Neural crest cell (in vitro differentiated cells): ENCODE measurements at places on chromosomes 3 and 15.
A peak's percentile ranks its signal among the peaks of the same experiment; 100 is the strongest.

DNA sequence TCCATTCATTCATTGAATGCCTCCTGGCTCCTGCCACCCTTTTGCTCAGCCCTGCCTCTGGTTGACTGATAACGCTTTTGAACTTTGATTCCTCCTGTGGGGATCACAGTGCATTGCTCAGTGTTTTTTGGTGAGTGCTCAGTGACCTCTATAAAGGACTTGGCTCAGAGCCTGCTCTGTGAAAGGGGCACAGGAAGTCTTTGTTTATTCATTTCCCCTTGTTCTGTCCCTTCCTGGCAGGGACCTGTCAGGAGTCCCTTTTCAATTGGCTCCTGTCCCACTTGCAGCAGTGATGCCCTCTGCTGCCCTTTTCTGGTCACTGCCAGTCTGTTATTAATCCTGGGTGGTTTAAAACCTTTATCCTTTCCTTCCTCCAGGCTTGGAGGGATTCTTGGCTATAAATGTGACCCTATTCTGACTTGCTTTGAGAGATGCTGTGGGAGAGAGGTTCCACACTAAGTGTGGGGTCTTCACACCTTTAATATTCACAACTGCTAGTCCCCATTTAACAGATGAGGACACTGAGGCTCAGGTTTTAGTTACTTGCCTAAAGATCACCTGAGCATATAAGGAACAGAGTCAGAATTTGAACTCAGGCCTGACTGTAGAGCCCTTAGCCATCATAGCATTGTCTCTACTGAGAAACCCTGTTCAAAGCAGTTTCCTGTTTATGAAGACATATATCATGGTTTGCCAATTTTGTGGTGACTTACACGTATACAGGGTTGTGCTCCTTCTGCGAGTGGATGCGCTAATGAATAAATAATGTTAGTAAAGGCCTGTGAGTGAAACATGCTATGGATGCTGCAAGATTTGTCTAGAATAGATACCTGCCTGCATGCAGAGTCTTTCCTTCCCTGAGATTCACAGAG lies 23.2 kb upstream of the TATDN2 start:
- peak; percentile 48 for DNase-seq

DNA sequence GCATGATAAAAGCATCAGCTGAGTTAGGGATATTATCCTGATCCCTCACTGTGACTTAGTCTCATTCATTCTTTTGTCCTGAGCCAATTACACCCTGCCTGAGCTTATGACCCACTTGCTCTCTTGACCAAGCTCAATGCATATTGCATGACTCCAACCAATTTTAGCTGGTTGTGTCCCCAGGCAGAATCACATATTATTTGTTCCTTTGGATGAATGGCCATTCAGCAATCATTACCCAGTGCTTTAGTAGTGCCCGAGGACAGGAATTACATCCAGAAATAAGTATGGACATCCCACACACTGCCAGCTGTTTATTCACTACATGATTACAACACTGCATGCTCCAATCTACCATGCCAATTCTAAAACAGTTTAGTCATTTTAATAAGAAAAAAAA lies 322.5 kb downstream of the ZBBX start:
- no peak for DNase-seq

GRCh38 chr15:69976366-69976994 lies 121.2 kb downstream of the TLE3 start:
- DNase-seq: peak; percentile 65

DNA sequence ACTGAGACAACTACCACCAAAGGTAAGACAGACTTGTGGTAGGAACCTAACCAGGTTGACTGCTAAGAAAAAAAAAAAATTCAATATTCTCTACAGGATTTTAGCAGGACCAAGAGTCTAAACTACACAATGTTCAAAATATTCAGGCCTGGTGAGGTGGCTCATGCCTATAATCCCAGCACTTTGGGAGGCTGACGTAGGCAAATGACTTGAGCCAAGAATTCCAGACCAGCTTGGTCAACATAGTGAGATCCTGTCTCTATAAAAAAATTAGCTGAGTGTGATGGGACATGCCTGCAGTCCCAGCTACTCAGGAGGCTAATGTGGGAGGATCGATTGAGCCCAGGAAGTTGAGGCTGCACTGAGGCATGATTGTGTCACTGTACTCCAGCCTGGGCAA lies 341.6 kb upstream of the WNT5A start:
- DNase-seq: no peak

DNA sequence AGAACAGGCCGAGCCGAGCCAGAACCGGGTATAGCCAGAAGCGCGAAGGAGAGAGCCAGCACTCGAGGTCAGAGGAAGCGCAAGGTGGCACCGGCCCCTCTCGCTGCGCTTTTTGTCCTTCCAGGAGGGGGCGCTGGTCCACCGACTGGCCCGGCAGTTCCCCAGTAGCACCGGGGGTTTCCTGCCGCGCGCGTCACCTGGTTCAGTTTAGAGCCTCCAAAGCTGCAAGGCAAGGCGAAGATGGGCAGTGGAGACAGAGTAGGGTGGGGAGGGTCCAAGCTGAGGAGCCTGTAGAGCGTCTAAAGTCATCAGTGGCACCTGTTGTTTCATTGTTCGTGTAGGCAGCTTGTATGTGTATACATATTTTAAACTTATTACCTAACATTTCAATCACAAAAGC lies 7.6 kb upstream of the NR2E3 start:
- DNase-seq: no peak

GRCh38 chr15:68284616-68285258 lies 7.2 kb downstream of the FEM1B start:
- no peak for DNase-seq

- no peak for DNase-seq
Observed at GRCh38 chr15:79136434-79137046, 46.0 kb upstream of the RASGRF1 start.

DNA sequence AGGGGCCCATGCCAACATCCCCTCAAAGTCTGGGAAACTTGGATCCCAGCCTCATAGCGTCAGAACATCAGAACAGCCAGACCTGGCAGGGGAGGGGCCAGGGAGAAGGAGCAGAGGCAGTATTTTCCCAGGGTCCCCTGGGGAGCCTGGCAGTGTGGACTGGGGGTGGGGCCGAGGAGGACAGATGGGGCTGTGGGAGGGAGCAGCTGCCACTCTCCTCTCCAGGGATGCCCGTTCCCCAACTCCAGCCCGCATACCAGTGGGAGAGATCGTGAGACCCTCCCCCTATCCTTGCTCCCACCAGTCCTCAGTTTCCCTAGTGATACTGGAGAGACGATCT lies 6.5 kb upstream of the DNAJB8 start:
- DNase-seq: no peak

- no peak for DNase-seq
Observed at GRCh38 chr3:129259612-129260477, 10.4 kb downstream of the COPG1 start.

- DNase-seq: no peak
Observed at GRCh38 chr15:93233710-93234109, 144.7 kb upstream of the RGMA start.

GRCh38 chr3:35500641-35501350 lies 138.5 kb upstream of the ARPP21 start:
- DNase-seq: no peak

GRCh38 chr15:25087137-25087536 lies 132.3 kb downstream of the SNRPN start:
- DNase-seq: no peak
